ENCODE measurements at places on chromosomes 3 and 15. TPM values are rescaled to one million over a fixed set of nuclear protein-coding genes. Genes with fewer than 3 reads are reported as not detected.

DNA sequence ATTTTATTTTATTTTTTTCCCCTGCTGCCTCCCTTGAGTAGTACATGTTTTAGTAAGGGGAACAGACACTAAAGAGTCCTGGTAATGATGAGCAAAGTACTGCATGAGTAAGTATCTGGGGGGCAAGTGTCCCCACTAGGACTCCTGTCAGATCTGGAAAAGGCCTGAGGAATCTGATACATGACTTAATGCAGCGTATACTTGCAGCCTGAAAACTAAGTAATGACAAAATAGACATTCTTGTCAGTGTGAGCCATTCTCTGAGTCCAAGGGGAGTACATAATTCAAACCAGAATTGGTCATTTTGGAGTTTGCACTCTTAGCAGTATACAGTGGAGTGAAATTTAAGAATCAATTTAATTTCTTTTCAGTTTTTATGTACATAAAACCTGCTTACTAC is 27.5 kb downstream of the NXPE3 start:
- DNase-seq, result no peak

Gene MME
- under 0.01 TPM for total RNA-seq

Gene CKMT1B
- total RNA-seq, result 66.4 TPM

- DNase-seq, result no peak
Measured at GRCh38 chr3:117586161-117586560, 876.6 kb downstream of the TUSC7 start.

GRCh38 chr3:65625305-65625704 is 413.4 kb downstream of the MAGI1 start:
- DNase-seq, result no peak

DNA sequence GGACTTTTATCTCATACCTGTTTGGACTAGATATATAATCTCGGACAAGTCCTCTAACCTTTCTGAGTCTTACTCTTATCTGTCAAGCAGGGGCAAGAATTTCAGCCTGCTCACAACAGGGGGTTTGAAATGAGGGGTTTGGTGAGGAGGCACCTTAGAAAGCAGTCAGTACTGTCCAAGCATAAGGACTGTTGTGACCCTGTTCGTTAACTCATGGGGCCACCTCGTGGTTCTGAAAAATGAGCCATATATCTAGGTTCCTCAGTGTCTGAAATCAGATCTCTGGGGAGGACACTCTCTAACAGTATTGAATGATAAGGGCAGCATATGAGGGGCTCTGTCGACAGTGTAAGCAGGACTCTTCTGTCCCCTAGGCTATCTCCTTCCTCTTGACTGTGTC is 7.2 kb upstream of the TIMP4 start:
- no peak for DNase-seq

- DNase-seq, result no peak
Measured at GRCh38 chr3:173138026-173138425, 3.0 kb downstream of the SPATA16 start.

- DNase-seq, result no peak
Measured at GRCh38 chr3:51538115-51538458, 432 bp upstream of the RAD54L2 start.

Gene ZMYND10
- total RNA-seq, result not detected

DNA sequence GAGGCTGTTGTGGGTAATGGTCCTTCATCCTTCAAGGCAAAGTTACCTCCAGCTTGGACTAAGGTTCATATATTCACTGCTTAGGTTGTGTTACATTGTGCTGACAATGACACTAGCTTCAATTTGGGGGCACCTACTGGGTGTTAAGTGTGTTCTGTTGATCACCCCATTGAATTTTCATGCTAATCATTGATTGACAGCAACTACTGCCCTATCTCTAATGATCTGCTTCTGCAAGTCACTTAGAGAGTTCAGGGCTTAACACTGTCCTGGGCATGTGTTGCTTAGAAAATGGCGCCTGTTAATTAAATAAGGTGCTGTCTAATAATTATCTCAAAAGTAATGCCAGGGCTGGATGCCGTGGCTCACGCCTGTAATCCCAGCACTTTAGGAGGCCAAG is 3.4 kb downstream of the FLNB start:
- no peak for DNase-seq

Data from stomach (tissue), 19 donors.